ENCODE measurements at places on chromosomes 12 and 14.
A peak's percentile ranks its signal among the peaks of the same experiment; 100 is the strongest.

DNA sequence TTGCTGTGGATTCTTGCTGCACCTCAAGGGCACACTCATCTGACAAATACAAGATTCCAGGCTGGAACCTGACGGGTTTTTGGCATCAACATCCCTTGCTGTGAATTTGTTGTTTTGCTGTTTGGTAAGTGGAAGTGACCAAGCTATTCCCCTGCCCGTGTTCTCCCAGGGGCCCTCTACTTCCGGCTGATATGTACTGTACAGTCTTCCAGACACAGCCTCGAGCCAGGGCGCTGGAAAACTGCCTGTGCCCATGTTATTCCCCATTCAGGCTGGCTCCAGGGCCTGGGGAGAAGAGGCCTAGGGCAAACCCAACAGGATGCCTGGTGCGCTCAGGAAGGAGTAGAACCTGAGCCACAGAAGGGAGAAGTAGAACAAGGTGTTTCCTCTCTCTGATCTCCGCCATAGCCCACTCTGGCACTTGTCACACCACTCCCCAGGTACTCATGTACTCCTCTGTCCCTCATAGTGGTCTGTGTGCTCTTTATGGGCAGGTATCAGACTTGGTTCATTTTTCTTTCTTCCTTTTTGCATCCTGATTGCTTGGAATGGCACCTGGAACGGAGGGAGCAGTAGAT lies 67.8 kb upstream of the LTA4H start:
- no peaks in the 10 kb centered on the region for H3K27me3 ChIP-seq
- no peak for DNase-seq
- H3K27ac ChIP-seq = no peak overlapping the region

DNA sequence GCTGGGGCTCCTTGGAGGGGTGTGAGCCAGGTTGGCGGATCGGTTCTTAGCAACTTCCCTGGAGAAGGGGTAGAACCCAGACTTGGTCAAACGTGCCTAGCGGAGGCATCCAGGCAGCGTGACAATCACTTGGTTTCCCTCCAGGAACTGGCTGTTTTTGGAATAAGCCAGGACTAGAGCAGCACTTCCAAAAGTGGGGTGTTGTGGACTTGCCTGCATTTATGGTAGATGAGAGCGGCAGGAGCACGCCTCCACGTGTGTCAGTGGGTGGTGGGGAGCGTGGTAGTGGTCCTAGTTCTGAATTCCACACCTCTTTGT lies 2.8 kb downstream of the PRMT8 start:
- H3K4me1 ChIP-seq = peaks cover 18% of the 10 kb centered on the region
- no peaks in the 10 kb centered on the region for H3K36me3 ChIP-seq
- DNase-seq = no peak
- H3K4me3 ChIP-seq = peak overlapping the region; percentile 64

GRCh38 chr12:22306311-22306710 lies 28.2 kb downstream of the ST8SIA1 start:
- no peaks in the 10 kb centered on the region for H3K36me3 ChIP-seq
- no peaks in the 10 kb centered on the region for H3K4me1 ChIP-seq
- H3K4me3 ChIP-seq = no peak overlapping the region
- H3K27me3 ChIP-seq = no peaks in the 10 kb centered on the region
- no peak for DNase-seq
- no peak overlapping the region for H3K27ac ChIP-seq

DNA sequence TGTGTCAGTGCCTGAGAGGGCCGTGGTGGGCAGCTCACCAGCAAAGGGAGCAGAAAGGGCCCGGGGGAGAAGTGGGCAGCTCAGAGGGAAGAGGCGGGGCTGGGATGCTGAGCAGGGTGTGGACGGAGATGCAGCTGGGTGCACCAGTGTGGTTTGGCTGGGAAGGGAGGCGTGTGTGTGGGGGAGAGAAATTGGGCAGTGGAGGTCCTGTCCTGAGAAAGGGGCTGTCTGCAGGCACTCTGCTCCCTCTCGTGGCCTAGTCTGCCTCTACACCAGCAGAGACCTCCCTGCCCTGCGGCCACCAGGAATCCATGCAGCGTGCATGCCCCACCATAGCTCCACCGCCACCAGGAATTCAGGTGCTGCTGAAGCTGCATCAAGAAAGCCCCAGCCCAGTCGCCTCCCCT lies 6.4 kb downstream of the TMEM121 start:
- H3K27ac ChIP-seq = no peak overlapping the region
- DNase-seq = no peak

GRCh38 chr12:126761420-126761819 lies 1505.5 kb upstream of the TMEM132C start:
- no peak overlapping the region for H3K4me3 ChIP-seq
- no peak overlapping the region for H3K27ac ChIP-seq
- no peaks in the 10 kb centered on the region for H3K36me3 ChIP-seq

DNA sequence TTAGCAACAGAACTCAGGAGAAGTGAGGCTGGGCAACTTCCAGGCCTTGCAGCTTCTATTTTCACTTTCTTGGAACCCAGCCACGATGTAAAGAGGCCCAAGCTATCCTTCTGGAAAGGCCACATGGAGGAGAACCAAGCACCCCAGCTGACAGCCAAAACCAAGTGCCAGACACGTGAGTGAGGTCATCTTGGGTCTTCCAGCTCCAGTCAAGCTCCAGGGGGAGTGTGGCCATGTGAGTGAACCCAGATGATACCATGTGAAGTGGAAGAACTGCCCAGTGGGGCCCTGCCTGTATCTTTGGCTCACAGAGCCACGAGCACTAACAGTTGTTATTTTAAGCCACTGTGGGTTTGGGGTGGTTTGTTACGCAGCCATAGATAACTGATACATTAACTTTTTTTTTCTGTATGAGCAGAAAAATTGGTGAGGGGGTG lies 126.8 kb upstream of the MAP1LC3B2 start:
- H3K36me3 ChIP-seq = no peaks in the 10 kb centered on the region
- peaks cover 4% of the 10 kb centered on the region for H3K27me3 ChIP-seq
- H3K27ac ChIP-seq = no peak overlapping the region
- no peaks in the 10 kb centered on the region for H3K4me1 ChIP-seq
- H3K4me3 ChIP-seq = no peak overlapping the region

GRCh38 chr12:70045036-70045435 lies 198.2 kb upstream of the CNOT2 start:
- no peaks in the 10 kb centered on the region for H3K4me1 ChIP-seq
- no peaks in the 10 kb centered on the region for H3K27me3 ChIP-seq
- no peak overlapping the region for H3K4me3 ChIP-seq
- no peak overlapping the region for H3K27ac ChIP-seq

GRCh38 chr12:74624201-74624600 lies 86.6 kb downstream of the ATXN7L3B start:
- no peak overlapping the region for H3K27ac ChIP-seq
- H3K27me3 ChIP-seq = no peaks in the 10 kb centered on the region
- H3K4me1 ChIP-seq = no peaks in the 10 kb centered on the region
- no peaks in the 10 kb centered on the region for H3K36me3 ChIP-seq

Measured in neuronal stem cell (in vitro differentiated cells).